Pulmonary artery endothelial cell (primary cell): ENCODE measurements at places on chromosomes 7 and 10. TPM values are rescaled to one million over a fixed set of nuclear protein-coding genes. Genes with fewer than 3 reads are reported as not detected.

RGR gene
- total RNA-seq: not detected in 2 replicates

SPDYE16 gene
- total RNA-seq: 0.28 TPM in 1 of 2 replicates, not detected in the other

FGFBP3 gene
- total RNA-seq: 0.20 and 0.28 TPM in 2 replicates

RPEL1 gene
- 0.07 and 0.13 TPM in 2 replicates for total RNA-seq

PDE1C gene
- 0.11 and 0.13 TPM in 2 replicates for total RNA-seq

GRCh38 chr10:37478381-37478780 is 353.0 kb downstream of the ANKRD30A start:
- DNase-seq: no peak

DNA sequence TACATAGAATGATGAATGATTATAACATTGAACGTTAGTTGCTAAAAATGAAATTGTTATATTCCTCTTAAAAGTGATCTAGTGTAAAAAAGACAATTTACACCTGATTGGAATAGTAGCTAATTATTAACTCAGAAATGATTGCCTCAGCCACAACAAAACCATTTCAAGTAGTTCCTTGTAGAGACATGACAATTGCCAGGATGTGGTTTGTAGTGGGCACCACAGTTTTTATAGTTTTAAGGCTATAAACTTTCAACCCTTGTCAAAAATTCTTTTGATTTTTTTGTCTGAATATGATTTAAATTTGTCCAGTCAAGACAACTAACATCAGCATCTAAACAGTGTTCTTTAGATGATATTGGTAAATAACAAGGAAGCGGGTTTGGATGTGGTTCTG is 145.2 kb downstream of the SUGCT start:
- no peak for DNase-seq

GRCh38 chr10:111158595-111158994 is 81.8 kb downstream of the ADRA2A start:
- no peak for DNase-seq

- DNase-seq: no peak
Measured at GRCh38 chr7:28957064-28957750, 923 bp downstream of the TRIL start.

DNA sequence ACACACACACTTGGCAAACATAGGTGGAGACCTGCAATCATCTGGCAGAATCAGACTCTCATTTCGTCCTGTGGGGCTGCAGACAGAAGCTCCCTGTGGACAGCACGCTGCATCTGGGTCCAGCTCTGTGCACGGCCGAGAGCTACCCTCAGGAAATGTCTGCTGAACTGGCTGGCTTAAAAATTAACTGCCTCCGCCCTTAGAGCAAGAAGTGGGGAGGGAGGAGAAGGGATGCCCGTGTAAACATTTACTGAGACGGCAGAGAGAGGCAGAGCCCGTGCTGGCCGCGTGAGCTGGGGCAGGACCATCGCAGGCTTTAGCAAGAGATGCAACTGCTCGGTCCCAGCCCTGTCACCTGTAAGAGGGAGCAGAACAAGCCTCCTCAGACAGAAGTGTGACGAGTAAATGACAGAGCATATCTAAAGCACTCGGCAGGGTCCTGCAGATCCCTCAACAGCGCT is 81.8 kb downstream of the TNS3 start:
- no peak for DNase-seq

GRCh38 chr10:9926881-9927280 is 1090.8 kb upstream of the CELF2 start:
- no peak for DNase-seq

DNA sequence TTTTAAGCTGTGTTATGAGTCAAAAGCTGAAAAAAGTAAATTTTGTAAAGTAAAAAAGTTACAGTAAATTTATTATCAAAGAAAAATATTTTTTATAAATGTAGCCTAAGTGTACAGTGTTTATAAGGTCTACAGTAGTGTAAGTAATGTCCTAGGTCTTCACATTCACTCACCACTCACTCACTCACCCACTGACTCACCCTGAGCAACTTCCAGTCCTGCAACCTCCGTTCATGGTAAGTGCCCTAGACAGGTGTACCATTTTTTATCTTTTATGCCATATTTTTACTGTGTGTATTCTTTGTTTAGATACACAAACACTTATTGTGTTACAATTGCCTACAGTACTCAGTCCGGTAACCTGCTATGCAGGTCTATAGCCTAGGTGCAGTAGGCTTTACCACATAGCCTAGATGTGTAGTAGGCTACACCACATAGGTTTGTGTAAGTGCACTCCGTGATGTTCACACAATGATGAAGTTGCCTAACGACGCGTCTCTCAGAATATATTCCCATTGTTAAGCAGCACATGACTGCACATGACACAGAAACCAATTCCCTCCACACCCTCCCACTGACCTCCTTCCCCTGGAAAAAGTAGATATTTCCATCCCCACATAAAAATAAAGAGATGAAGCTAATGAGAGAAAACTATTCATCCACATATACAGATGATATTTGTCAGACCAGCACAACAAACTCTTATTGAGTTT is 44.8 kb upstream of the FGL2 start:
- DNase-seq: no peak

DNA sequence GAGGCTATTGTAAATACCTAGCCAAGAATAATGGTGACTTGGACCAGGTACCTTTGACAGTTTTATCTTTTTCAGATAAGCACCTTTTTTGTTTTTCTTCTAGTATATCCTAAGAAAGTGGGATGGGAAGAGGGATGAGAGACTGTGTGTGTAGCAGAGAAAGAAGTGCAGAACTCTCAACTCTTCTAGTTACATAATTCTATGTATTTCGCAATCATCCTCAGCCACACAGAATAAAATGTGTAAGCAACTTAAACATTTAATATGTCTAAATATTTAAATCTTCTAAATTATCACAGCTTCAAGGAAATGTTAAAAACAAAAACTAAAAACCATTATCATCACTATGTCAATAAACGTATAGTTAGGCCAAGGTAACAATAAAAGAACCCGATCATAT is 42.6 kb upstream of the GSAP start:
- DNase-seq: no peak

GRCh38 chr10:77821036-77821435 is 105.5 kb downstream of the DLG5 start:
- DNase-seq: no peak

DNA sequence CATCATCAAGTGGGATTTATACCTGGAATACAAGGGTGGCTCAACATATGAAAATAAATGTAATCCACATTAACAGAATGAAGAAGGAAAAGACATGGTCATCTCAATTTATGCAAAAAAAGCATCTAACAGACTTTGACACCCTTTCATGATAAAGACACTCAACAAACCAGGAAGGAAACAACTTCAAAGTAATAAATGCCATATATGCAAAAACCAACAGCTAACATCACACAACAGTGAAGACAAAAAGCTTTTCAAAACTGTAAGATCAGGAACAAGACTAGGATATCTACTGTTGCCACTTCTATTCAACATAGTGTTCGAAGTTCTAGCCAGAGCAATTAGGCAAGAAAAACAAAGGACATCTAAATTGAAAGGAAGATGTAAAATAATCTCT is 22.9 kb downstream of the TNPO3 start:
- no peak for DNase-seq

DNA sequence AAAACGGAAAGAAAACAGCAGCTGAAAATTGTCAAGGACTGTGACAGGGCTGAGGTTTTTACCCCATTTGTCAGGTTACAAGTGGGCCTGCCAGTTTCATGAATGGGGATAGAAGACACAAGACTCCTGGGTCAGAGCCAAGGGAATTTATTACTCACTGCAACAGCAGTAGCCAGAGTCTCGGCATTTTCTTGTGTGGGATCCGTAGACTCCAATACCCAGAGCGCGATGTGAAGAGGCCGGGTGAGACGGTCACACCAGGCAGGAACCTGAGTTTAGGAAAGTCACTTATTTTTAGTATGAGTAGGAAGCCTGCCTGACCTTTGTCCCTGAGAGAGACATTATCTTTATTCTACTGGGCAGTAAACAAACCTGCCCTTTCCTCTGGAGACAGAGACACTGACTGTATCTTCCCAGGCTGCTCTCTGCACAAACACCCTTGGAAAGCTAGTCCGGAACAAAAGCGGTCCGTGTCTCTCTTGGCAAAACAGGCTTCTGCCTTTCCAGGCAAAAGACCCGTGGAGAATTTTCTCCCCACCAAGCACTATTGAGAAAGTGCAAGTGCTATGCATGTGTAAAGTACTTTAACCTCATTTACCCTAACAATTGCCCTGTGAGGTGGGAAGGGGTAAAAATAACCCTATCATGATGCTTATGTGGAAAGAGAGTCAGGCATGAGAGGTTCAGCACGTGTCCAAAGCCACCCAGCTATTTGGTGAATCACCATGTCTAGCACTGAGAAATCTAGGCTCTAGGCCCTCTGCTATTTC is 58.4 kb downstream of the JCAD start:
- DNase-seq: peak; percentile 61

GRCh38 chr7:96729820-96730219 is 20.2 kb upstream of the SEM1 start:
- no peak for DNase-seq

GRCh38 chr10:133164816-133165555 is 5.0 kb downstream of the KNDC1 start:
- DNase-seq: no peak
